ENCODE measurements at places on chromosomes 13 and 19. TPM values are rescaled to one million over a fixed set of nuclear protein-coding genes. Genes with fewer than 3 reads are reported as not detected.

The POGLUT2 gene
- total RNA-seq, result 10.5 TPM

The ADGRE2 gene
- total RNA-seq, result 0.48 TPM

The FRY gene
- 13.1 TPM for total RNA-seq

The STOML3 gene
- not detected for total RNA-seq

The NUDT19 gene
- 15.1 TPM for total RNA-seq

The ONECUT3 gene
- total RNA-seq, result not detected

The LRRC63 gene
- 0.83 TPM for total RNA-seq

The DLEU7 gene
- not detected for total RNA-seq

The C13orf42 gene
- not detected for total RNA-seq

The C19orf73 gene
- total RNA-seq, result 1.0 TPM

The IFNL1 gene
- 0.43 TPM for total RNA-seq

The EHD2 gene
- not detected for total RNA-seq

The FUT3 gene
- not detected for total RNA-seq

The GJB2 gene
- 5.6 TPM for total RNA-seq

The ZNF416 gene
- 6.7 TPM for total RNA-seq

- DNase-seq, result no peak
Observed at GRCh38 chr19:22260499-22260898, 25.7 kb upstream of the ZNF729 start.

- no peak for DNase-seq
Observed at GRCh38 chr13:31515427-31515826, 223.9 kb upstream of the RXFP2 start.

GRCh38 chr19:18762125-18763023, 28.7 kb downstream of the COMP start:
- no peak for DNase-seq

GRCh38 chr13:110269509-110270185, 37.3 kb downstream of the COL4A1 start:
- no peak for DNase-seq

GRCh38 chr13:46831588-46832194, 34.7 kb upstream of the ESD start:
- peak; percentile 26 for DNase-seq

GRCh38 chr13:59789558-59789957, 374.2 kb downstream of the DIAPH3 start:
- no peak for DNase-seq

DNA sequence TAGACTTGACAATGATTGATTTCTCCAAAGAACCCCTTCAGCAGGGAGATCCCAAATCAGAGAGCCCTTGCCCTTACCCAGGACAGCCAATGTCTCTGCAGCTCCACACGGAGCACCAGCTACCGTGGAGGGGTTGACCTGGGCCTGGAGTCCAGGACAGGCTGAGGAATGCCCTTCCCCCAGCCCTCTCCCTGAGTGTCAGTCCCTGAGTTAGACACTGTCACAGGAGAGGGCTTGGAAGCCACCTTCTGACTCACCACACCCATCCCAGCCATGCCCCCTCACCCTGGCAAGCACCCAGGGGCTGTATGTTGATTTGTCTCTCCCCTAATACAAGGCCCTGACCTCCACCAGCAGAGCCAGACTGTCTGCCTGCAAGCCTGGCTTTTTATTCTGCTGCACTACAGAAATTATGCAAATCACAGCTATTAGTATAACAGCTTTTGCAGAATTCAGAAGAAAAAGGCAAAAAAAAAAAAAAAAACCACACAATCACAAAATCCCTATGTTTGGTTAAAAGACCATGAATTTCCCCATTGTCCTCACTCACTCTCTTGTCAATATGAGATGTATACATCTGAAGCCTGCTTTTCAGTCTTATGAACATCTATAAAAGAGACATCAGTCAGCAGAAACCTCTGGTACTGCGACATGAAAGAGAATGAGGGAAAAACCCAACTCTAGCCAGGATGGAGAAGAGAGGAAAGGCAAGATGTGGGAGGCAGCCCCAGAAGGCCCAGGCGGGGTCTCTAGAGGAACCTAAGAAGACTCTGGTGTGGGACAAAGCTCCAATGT, 240.7 kb downstream of the UQCRFS1 start:
- DNase-seq, result no peak

- no peak for DNase-seq
Observed at GRCh38 chr13:47114030-47114429, 217.2 kb upstream of the HTR2A start.

DNA sequence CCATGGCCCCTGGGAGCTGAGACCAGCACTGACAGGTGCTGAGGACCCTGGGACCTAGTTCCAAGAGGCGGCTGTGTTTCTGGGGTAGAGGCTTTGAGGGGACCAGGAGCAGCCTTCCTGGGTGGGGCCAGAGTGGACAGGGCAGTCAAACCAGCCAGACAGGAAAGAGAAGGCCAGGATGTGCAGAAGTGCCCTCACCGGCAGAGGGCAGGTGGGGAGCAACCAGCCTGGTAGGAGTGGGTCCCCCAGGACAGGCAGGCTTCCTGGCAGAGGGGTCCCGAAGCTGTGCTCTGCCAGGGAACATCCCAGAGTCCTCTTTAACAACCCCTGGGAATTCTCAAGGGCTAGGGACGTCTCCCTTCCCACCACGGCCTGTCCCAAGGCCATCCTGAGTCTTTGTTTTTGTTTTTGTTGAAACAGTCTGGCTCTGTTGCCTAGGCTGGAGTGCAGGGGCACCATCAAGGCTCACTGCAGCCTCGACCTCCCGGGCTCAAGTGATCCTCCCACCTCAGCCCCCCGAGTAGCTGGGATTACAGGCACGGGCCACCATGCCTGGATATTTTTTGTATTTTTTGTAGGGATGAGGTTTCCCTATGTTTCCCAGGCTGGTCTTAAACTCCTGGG, 3.0 kb upstream of the HIPK4 start:
- no peak for DNase-seq

DNA sequence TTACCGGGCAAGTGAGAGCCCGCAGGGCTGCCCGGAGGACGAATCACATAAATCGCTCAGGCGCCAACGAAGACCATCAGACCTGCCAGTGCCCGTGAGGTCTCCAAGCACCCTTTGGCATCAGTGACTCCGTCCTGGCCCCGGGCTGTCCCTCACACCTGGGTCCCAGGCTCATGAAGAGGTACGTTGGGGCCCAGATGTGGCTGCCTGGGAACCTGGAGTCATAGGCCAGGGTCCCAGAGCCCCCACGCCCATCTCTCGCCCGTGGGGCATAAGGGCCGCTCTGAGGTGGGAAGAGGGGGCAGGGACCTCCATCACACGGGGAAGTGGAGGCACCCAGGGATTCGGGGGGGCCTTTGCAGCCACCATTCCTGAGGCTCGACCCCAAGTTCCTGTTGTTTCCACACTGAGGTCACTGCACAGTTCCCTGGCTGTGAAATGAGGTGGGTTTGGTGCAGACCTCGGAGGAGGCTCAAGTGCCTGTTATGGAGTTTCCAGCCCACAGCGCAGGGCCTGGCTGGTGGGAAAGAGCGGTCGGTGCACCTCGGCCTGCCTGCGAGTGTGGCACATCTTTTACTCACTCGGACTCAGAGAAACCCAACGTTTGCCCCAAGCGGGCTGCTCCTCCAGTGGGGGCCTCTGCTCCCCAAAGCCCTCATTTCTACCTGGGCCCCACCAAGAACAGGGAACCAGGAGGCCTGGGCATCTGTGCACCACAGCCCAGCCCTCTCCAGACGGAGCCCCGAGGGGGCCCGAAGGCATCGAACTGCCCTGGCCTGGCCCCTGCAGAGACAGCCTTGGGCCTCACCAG, 35.9 kb upstream of the C13orf46 start:
- no peak for DNase-seq

DNA sequence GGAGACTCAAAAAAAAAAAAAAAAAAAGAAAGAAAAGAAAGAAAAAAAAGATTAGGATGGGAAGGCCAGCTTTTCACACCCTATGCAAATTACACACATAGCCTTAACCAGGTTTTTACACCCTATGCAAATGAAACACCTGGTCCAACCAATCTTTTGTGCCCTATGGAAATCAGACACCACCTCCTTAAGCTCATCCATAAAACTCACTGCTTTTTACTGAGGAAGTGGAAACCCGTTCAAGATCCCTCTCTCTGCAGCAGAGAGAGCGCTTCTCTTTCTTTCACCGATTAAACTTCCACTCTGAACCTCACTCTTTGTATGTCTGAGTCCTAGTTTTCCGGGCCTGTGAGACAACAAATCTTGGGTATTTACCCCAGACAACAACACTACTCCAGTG, 25.3 kb upstream of the HOMER3 start:
- no peak for DNase-seq

- no peak for DNase-seq
Observed at GRCh38 chr13:92321174-92321573, 905.4 kb upstream of the GPC6 start.

DNA sequence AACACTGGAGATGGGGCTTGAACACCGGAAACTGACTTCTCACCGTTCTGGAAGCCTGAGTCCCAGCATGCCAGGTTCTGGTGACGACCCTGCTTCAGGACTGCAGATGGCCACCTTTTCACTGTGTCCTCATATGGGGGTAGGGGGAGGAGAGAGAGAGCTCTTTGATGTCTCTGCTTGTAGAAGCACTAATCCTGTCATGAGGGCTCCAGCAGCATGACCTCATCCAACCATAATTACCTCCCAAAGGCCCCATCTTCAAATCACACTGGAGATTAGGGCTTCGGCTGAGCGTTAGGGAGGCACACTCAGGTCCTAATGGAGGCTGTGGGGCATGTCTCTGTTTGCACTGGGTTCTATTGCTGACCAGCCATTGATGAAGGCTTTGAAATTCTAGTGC, 255.3 kb downstream of the TEX29 start:
- DNase-seq, result no peak

GRCh38 chr19:55678121-55678671, 3.2 kb downstream of the EPN1 start:
- no peak for DNase-seq

DNA sequence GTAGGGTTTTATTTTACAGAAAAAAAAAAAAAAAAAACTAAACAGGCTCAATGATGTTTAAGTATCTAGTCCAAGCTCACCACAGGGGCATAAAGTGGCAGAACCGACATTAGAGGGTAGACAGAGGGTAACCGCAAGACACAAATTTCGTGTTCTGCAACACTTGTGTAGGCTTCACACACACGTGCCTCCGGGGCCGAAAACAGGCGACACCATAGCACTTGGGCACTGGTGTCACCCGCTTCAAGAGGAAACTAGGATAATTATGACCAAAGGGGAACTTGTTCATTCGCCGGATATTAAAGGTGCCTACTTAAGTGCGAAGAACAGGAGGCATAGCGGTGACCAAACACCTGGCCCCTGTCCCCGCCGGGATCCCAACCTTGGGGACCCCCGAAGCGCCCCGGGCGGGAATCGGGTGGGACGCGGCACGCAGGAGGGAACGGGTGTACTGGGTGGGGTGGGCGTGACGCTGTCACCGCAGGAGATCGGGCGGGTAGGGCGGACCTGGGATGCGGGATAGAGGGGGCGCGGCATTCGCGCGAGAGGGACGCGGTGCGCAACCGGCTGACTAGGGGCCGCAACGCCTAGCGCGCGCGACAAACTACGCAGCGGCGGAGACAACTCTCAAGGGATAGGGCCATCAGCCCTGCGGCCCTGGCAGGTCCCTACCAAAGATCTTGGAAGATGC, 558 bp downstream of the MZT1 start:
- peak; percentile 59 for DNase-seq

GRCh38 chr19:1953037-1953436, 12.1 kb downstream of the CSNK1G2 start:
- DNase-seq, result no peak

DNA sequence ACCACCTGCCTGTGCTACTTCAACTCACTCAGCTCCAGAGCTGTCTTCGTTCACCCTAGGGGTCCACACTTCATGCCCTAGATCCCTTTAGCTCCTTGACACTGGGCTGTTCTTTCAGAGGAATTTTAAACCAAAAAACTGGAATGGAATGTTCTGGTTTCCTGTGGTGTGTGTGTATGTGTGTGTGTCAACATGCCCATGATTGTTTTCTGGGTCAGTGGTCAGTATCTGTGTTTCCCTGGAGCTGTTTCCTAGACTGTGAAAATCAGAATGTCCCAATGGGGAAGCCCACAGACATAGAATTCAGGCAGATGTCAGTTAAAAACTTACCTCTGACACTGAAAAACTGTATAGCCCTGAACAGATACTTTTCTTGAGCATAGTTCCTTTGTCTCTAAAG, 1.3 kb downstream of the PMIS2 start:
- DNase-seq, result no peak

- DNase-seq, result no peak
Observed at GRCh38 chr13:102680842-102681740, 13.8 kb downstream of the METTL21C start.

- no peak for DNase-seq
Observed at GRCh38 chr13:71546881-71547280, 320.1 kb downstream of the DACH1 start.

- DNase-seq, result no peak
Observed at GRCh38 chr13:34241332-34241731, 423.4 kb downstream of the RFC3 start.

GRCh38 chr13:59358014-59358413, 805.7 kb downstream of the DIAPH3 start:
- no peak for DNase-seq

DNA sequence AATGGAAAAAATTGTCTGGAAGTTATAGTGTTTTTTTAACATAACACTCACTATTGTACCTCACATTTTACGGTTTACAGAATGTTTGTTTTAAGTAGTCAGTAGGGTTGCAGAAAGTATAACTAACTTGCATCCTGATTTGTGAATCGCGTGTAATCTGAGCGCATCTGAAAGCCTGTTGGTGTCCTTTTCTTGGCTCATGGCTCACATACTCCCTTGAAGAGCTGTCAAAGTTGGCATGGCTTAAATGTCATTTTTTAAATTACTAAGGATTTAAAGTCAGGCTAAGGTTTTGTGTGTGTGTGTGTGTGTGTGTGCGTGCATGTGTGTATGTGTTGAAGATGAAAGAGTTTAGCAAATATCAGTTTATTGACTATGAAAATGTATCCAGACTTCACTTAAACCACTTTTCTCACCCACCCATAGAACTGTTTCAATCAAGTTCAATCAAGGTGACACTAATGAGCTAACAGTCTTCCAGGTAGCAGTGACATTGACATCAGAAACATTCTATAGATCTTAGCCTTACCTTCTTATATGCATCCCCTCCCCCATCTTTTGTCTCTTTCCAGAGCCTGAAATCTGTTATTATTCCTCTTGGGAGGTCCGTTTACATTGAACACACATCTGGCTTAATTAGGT, 480.4 kb upstream of the SGCG start:
- no peak for DNase-seq

GRCh38 chr13:101965096-101965495, 436.8 kb downstream of the FGF14 start:
- no peak for DNase-seq

DNA sequence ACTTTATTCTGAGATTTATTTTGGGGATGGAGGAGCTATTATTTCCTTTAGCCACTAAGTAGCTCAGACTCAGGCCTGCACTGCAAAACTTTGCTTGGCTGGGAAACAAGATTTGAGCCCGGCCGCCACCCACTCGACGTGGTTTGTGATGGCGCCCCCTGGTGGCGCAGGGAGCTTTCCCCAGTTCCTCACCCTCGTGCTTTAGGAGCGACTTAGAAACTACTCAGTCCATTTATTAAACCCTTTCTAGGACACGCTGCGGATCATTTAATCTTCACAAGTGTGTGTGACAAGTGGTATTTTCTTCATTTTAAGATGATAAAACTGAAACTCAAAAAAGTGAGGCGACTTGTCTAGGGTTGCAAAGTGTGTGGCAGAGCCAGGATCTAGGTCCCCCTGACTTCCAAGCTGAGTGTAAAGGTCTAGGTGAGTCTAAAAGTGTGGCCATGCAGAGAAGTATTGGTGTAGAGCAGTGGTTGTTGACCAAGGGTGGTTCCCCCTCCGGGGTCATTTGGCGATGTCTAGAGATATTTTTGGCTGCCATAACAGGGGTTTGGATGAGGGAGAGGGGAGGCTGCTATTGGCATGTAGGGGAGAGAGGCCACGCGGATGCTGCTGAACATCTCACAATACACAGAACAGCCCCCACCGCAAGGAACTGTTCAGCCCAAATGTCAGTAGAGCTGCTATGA, 2.2 kb downstream of the CXCL17 start:
- peak; percentile 84 for DNase-seq

Data from activated CD4-positive, alpha-beta memory T cell treated with anti-CD3 and anti-CD28 coated beads, Interleukin-2, amount 10 ng/mL, durations not matched to agents 7 days and 5 days (primary cell).